Endothelial cell of umbilical vein (primary cell): ENCODE measurements at places on chromosomes 13 and 19. TPM values are rescaled to one million over a fixed set of nuclear protein-coding genes. Genes with fewer than 3 reads are reported as not detected.

ERICH6B gene
- not detected in 2 replicates for polyA plus RNA-seq

DNA sequence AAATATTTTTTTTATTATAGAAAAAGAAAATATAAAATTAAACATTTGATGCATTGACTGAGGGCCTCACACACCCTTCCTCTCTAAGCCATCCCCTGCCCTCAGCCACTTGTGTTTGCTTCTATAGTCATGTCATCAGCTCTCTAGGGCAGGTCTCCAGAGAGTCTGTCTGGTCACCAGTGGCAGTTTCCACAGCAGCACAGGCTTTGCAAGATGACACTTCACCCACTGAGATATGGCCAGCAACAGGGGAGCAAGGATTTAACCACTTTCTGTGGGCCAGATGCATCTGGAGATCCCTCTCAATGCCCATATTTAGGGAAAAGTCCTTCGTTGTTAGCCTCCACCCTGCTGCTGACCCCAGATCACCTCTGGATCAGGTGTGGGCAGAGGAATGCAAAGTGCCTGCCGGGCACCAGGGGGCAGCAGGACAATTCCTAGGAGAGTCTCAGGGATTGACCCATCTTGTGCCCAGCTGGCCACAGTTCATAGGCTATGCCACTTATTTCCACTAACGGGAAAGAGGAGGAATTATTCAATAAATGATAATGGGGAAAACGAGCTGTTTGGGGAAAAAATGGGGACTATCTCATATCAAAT, 4.8 kb downstream of the ABCC4 start:
- peak; percentile 49 for DNase-seq

RABAC1 gene
- 591 and 769 TPM in 2 replicates for polyA plus RNA-seq

- peak; percentile 7 for DNase-seq
These were observed 10.5 kb upstream of the ZNF112 start for GRCh38 chr19:44367024-44367423.

GRCh38 chr19:55284405-55285058, 735 bp downstream of the BRSK1 start:
- no peak for DNase-seq

FFAR1 gene
- polyA plus RNA-seq, result not detected in 2 replicates

DNA sequence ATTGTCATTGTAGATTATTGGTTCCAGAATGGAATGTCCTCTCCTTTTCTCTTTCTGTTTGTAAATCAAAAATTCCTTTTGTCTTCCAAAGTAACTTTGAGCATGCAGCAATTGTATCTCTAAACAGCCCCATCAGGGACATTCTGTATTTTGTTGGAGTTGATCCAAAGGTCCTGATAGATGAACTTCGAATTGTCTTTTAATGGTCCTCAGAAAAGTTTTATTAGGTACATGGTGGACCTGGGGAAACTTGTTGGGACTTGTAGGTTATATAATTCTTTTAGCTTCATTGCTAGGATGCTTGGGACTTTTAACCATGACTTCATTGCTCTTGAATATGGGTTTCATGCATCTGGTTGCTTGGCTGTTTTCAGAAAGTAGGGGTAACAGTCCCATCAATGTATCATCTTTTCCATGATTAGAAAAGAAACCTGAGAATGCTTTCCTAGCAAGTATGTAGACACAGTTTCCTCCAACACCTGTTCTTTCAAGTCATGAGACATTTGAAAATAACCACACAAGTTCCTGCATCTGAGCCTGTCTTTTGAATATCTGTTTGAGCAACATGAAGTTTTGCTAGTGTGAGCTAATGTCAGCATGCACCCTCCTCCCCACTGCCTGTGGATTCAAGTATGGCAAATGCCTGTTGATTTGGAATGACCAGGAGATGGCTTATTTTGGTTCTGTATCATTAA, 413.1 kb downstream of the KCNRG start:
- DNase-seq, result no peak

DNA sequence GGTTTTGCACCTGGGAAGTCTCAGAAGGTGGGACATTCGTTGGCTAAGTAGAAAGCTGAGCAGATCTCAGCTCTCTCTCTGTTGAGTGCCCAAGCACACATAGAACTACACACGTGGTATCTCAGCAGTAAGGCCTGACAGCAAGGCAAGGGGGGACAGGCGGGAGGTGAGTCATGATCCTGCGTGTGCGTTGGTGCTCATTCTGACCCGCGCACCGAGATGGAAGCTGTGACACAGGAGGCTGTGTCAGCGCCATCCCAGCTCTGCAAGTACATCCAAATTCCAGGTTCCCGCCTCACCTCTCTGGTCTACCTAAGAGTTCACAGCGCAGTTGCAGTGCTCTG, 135.7 kb downstream of the USP12 start:
- no peak for DNase-seq

CGB1 gene
- polyA plus RNA-seq, result not detected in 2 replicates

DNA sequence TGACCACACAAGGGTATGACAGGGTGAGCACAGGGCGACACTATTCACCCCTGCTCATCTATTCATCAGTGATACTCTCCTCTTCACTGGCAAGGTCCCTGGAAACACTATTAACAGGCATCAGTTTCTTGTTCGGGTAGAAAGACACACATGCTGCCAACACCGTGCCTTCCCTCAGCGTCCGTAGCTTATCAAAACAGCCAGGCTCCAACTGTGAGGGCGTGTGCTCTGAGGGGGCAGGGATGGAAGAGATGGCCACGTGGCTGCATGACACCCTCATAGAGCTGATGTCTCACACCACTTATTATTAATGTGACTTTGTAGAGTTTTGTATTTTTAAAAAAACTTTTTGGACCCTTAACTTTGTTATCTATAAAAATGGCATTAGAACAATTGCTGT, 160.3 kb downstream of the ITGBL1 start:
- no peak for DNase-seq

KCNK6 gene
- 7.4 and 7.7 TPM in 2 replicates for polyA plus RNA-seq

- peak; percentile 43 for DNase-seq
These were observed 38.2 kb upstream of the CEACAM21 start for GRCh38 chr19:41537789-41538188.

ACTMAP gene
- polyA plus RNA-seq, result 5.2 and 5.3 TPM in 2 replicates

DNA sequence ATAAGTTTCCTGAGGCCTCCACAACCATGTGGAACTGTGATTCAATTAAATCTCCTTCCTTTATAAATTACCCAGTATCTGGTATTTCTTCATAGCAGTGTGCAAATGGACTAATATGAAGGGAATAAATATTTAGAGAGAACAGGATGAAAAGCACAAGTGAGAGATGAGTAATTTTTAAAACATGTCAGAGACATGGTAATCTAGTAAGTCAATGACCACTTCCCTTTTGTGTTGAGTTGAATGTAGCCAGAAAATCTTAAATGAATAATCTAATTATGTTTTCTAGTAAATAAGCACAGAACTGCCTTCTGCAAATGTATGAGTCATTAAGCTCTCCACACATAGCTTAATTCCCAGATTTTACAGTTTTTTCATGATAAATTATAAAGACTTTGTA, 524.1 kb upstream of the SLITRK5 start:
- DNase-seq, result no peak

- DNase-seq, result peak; percentile 16
These were observed 167.0 kb downstream of the COG6 start for GRCh38 chr13:39822437-39822836.

F10 gene
- polyA plus RNA-seq, result 0.14 and 0.25 TPM in 2 replicates

- no peak for DNase-seq
These were observed 64.6 kb downstream of the SLC7A1 start for GRCh38 chr13:29530901-29531300.

DNA sequence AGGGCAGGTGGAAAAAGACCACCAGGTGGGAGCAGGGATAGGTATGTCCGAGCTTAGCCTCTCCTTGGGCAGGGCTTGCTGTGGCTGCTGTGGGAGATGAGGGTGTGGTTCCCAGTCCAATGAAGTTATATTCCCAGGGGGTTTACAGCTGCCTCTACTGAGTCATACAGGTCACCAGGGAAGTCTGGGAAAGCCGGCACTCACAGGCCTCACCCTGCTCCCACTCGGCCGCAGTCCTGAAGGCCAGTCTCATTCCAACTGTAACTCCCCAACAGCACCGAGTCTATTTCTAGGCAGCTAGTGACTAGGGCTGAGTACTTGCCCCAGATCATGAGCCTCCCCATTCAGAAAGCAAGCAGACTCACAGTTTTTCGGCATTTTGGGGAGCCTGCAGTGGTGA, 77.1 kb downstream of the FNDC3A start:
- DNase-seq, result no peak

C2CD4C gene
- 0.25 and 0.33 TPM in 2 replicates for polyA plus RNA-seq

DNA sequence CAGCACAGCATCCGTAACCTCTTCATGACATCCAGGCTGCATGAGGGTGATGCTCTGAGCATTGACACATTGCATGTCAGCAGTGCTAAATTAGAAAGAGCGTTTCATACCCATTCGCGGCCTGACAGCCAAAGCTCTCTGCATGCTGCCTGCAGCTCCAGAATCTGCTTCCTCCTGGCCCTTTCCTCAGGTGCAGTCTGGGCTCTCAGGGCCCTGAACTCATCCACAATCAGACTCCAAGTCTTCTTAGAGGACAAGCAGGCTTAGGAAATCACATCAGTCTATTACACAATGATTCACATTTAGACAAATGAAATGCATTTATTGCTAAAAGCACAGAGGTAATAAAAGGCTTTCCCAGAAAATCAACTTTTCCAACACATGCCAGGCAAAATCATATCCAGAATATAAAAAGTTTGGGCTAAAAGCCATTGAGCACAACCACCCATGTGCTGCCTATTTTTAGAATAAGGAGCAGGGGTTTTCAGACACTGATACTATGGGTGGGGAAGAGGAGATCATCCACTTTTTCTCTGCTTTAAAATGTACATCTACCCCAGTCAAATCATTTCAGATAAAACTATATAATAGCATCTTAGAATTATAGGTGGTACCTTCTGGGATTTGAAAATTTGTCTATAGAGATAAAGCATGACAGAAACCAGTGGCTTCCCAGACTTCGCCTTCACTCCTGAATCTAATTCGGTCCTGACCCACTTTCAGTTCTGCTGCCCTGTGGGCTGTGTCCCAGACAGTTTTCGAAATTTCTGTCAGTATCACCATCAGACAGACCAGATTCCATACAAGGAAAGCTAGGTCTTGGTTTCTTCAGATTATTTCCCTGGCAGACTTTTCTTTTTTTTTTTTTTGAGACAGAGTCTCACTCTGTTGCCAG, 109.3 kb downstream of the COL4A2 start:
- no peak for DNase-seq

DNA sequence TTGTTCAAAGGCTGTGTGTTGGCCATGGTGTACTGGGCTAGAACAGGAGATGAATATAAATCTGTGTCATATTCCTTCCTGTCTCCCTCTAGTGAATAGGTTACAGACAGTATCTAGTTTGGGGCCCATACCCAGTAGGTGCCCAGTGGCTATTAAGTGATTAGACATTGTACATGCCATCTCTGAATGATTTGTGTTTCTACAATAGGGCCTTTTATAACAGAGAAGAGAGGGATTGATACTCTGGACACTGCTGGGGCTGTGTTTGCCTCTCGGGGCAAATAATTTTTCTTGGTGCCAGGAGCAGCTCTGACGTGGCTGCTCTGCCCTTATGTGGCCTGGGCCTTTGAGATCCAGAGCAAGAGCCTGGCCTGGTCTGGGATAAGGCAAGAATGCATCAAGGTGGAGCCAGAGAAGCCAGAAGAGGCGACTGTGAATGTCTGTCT, 403.1 kb downstream of the SPRY2 start:
- no peak for DNase-seq
